ENCODE measurements at places on chromosomes 6 and 20.

DNA sequence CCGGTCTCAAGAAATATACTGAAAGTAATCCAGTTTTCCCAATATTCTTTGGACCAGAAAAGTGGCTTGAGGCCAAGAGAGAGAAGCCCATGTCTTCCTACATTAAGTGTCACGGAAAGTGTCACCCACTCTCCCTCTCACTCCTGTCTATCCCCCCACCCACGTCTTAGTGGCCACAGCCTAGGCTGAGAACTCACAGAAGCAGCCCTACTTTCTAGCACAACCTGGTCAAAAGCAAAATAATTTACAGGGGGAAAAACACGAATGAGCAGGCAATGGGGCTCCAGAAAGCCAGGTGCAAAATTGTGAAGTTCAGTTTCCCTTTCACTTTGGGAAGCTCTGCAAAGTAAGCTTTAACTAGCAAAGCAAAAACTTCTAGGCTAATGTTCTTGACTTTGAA, 118.0 kb downstream of the OPRM1 start:
- DNase-seq, result no peak

GRCh38 chr6:96837081-96837971, at the start of gene GPR63:
TSS of gene GPR63 (minus strand) at chr6:96837477. CDS start at chr6:96799731, 37,746 bp downstream.
- DNase-seq, result peak; percentile 23

GRCh38 chr6:147459780-147460179, 48.7 kb upstream of the SAMD5 start:
- no peak for DNase-seq

GRCh38 chr6:106113256-106113959, 27.3 kb downstream of the PRDM1 start:
- DNase-seq, result no peak

- DNase-seq, result no peak
Measured at GRCh38 chr6:76861403-76861802, 601.9 kb downstream of the HTR1B start.

DNA sequence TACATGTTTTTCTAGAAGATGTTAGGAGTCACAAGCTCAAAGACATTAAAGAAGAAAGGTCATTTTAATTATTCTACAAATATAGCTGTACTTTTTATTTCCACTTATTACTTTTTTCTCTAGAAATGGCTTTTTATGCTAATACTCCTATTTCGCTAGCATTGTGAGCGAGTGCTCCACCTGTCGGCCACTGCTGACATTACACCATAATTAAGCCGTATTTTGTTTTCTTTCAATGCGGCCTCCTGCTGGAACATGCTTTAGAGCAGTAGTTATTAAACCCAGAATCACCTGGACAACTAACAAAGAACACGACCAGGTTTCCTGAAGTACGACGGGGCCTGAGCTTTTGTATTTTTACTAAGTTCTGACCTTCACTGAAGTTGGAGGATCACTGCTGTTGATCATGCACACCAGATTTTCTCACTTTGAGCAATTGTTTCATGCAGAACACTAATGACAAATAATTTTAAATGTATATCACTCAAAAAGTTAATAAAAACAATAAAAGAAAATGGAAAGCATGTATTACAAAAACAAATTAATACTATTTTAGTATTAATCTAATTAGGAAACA, 74.1 kb upstream of the PAK5 start:
- DNase-seq, result no peak

- DNase-seq, result no peak
Measured at GRCh38 chr6:146287691-146288369, 255.8 kb upstream of the RAB32 start.

- DNase-seq, result no peak
Measured at GRCh38 chr6:101402622-101403031, 9.1 kb downstream of the GRIK2 start.

DNA sequence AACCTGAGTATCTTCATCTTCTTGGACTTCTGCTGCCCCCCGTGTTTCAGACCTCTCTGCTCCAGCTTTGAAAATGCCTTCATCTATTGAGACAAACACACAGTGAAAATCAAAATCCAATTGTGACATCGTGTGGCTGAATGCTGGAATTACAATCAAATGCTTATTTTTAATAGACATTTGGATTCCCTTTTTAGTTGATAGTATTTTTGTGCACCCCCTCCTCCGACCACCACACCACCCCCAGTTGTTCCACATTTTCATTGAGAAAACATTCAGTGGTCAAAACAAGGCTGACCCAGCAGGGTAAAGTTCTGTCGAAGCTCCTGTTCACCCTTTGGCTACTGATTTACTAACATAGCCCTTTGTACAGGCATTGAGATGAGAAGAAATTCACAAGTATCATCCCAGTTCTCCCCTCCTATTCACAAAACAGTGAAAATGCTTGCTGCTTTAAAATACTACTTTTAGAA, 79.0 kb downstream of the NRSN1 start:
- DNase-seq, result no peak
